Stimulated activated CD4-positive, alpha-beta T cell treated with anti-CD3 and anti-CD28 coated beads, Interleukin-1b, Interleukin-23, amount 100 ng/mL, for 1 hour (primary cell): ENCODE measurements at places on chromosomes 6 and 20.

- no peak for DNase-seq
These were observed 30.2 kb upstream of the TBC1D7 start for GRCh38 chr6:13358511-13358910.

GRCh38 chr6:32123681-32124080, 4.4 kb downstream of the ATF6B start:
- no peak for DNase-seq

GRCh38 chr6:130303431-130303830, 62.4 kb upstream of the TMEM200A start:
- DNase-seq: no peak

- no peak for DNase-seq
These were observed 31.3 kb downstream of the MBOAT1 start for GRCh38 chr6:20180935-20181334.

DNA sequence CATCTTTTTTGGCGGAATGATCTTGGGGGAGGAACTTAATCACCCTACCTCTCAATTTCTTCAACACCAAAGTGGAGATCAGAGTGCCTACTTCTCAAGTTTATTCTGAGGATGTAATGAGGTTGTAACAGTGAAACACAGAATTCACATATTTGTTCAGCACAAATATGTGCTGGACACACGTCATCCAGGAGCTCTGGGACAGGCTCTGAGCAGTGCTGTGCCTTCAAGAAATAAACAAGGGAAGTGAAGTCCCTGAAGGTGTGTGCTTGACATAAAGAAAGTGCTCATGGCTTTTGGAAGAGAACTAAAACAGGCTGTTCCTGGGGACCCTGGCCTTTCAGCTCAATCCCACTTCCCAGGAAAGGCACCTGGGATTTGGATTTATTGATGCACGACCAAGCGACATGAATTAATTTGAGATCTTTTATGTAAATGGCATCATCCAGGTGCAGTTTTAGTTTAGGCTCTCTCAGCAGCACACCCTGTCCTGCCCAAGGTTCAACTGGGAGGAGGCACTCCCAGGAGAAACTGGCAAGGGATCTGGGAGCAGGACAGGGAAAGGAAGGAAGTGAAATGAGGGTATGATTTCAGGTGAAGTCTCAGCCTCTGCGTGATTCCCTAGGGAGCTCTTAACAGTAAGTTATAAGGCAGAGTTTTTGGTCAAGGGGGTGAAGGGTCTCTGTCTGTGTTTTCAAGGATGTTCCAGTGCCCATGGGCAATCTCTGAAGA, 211.0 kb downstream of the FOXA2 start:
- no peak for DNase-seq

DNA sequence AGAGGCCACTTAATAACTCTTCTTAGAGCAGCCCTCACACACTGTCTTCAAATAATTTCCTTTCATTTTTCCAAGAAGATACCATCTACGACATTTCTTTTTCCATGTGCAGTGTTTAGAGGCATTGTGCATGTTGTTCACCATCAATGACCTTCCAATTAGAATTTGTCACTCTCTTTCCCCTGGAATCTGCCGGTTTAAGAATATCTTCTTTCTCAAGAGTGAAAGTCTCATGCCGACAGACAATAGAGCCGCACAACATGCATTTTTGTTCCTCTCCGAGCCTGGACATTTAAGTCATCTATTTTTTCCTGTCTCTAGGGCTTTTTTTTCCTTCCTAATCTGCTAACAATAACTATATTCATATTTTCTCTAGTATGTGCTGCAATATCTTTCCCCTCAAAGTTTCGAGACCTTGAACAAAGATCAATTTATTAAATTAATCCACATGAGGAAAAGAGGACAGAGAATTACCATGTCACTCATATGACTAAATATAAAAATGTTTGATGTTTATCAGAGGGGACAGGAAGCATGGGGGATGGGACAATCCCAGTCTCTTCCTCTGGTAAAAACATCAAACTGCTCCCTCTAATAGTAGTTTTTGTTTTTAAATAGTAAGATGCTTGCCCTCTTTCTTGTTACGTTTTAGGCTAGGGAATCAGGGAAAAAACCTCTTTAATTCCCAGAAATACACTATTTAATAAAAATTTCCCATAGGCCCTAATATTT, 893.4 kb downstream of the C6orf118 start:
- DNase-seq: no peak

GRCh38 chr20:40982415-40983145, 46.0 kb upstream of the TOP1 start:
- no peak for DNase-seq

- DNase-seq: no peak
These were observed 434.3 kb downstream of the TBC1D32 start for GRCh38 chr6:120899932-120900331.

GRCh38 chr6:13349811-13350506, 21.6 kb upstream of the TBC1D7 start:
- DNase-seq: no peak

- no peak for DNase-seq
These were observed 12.0 kb upstream of the SLC17A5 start for GRCh38 chr6:73665686-73666319.

- DNase-seq: no peak
These were observed 33.9 kb downstream of the CCN2 start for GRCh38 chr6:131917318-131917717.

DNA sequence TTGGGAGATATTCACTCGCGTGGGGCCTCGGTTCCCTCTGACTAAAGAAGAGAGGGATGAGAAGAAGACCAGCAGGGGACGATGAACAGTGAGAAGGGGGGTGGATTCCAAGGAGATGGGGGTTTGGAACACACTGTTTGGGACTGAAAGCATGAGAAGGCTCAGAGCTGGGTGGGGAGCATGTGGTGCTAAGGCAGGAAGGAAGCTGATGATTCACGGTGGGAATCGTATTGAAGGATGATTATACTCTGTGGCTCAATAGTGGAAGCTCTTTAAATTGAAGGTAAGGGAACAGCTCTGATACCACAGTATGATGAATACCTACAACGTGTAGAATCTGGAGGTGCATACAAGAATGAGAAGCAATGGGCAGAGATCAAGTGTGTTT, 117.5 kb upstream of the KCNK16 start:
- DNase-seq: no peak

DNA sequence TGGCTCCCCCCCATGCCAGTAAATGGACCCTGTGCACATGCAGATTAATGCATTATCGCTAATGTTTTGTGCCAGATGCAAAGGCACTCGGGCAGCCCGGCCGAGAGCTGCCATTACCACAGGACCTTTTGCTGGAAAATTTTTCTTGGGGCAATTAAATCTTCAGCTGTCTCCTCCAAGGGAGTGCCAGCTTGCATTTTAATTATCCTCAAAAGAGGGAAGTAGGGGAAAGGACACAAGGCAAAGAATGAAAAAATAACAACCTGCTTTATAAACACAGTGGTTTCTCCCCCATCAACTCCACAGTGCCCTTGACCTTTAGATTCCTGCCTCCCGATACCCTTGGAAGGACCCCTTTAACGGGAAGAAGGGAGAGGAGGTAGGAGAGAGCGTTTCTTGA, 48.2 kb downstream of the PDYN start:
- DNase-seq: no peak

DNA sequence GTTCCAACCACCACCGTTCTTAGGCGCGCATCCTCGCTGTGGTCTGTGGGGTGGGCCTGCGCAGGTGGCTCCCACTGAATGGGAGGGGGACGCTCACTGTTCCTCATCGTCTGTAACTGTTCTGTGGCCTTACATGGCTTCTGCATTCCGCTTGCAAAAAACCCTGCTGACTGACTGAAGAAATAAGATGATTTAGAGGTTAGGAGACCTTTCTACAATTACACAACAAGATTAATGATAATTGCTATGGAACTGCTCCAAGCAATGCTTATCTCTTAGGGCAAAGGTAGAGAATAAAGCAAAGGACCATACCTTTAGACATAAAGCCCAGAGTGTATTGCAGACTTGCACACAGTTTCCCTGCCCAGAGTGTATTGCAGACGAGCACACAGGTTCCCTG, 14.4 kb upstream of the DACT2 start:
- no peak for DNase-seq

DNA sequence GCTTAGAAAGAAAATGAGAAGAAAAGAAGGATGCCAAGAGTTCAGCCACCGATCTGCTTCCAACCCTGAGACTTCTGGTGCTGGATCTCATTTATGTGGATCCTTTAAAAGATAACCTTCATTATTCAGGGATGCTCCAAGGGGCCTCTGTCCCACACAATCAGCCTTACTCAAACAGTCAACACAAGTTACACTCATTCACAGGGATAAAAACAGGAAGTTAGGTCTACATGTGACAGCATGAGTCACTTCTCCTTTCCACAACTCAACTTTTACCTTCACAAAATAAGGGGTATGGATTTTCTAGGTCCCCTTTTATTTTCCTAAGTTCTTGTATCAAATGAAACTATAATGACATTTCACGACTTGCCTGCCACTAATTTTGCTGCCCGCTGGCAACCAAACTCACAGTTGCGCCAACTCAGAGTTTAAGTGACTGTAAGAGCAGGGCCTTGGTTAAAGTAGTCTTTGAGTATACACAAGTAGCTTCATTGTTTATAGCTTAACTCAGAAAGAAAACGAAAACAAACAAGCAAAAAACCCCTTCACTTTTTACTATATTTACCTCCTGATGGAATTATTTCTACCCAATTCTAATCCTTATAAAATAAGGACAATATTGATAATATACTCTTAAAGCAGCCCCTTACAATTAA, 278.8 kb upstream of the RUNX2 start:
- DNase-seq: no peak

DNA sequence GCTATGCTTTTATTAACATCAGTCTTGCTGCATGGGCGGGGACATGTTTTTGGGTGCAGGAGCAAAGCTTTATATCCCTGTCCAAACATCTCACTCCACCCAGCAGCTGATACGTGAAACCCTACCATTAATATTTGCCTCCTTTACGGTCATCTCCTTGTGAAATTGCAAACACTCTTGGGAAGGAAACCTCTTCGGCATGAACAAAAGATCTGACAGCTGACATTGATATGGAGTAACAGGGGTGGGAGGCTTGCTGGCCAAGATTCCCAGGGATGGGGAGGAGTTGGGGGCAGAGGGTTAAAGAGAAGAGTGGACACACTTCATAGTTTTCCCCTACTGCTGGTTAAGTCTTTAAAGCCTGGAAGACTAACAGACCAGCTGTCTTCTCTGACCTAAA, 22.2 kb upstream of the VEGFA start:
- DNase-seq: no peak

- no peak for DNase-seq
These were observed 18.7 kb downstream of the TFEB start for GRCh38 chr6:41716516-41717391.

DNA sequence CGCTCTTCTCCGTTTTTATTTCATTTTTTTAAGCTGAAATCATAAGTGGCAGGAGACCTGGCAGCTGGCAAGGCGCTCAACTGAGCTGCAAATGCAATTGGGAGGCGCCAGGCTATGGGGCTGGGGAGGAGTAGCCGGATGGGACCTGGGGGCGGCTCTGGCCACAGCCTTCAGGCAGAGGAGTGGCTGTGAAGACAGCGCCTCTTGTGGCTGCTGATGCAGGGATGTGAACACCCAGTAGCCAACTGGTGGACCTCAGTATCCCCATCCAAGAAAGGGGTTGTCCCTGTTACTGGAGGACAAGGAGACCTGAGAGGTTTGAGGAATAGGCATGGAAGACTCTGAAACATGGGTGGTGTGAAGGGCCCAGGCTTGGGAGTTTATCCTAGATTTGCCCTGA, 12.6 kb downstream of the KCNK17 start:
- no peak for DNase-seq

DNA sequence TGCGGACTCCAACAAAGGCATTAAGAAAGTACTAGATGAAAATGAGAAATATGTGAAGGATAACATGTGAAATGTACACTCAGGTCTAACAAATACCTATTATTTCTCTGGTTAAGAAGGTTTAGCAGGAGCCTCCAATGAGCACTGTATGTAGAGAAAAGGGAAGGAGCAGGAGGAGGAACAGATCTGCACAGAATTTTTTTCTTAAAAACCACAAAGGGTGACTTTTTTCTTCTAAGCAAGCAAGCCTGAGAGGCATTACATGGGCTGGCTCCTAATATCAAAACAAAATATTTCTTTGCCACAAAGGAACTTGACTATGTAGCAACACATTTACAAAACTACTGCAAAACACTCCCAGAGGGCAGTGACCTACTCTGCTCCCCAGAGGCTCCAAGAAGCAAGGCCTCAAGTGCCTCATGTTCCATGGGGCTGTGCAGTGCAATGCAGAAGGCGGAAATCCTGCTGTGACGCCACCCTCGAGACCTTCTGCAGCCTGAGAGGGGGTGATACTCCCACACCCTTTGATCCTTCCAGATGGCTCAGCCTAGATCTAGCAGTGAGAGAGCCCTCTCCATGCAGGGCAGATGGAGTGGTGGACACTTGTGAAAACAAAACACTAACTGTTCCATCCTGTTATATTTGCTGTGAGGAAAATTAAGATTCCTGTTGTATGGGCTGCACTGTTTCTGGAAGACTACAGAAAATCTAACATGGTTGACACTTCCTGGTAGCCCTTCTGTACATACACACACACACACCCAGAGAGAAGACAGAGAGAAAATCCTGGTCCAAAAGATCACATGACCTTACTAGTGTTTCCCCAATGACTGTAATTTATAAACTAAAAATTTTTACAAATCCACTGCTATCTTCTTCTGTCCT, 36.0 kb upstream of the SMIM29 start:
- DNase-seq: no peak

GRCh38 chr6:165920896-165921671, 246.6 kb downstream of the TBXT start:
- no peak for DNase-seq

GRCh38 chr20:11432407-11432806, 485.3 kb upstream of the BTBD3 start:
- no peak for DNase-seq

- no peak for DNase-seq
These were observed 47.7 kb upstream of the POLR1H start for GRCh38 chr6:30013291-30013922.

DNA sequence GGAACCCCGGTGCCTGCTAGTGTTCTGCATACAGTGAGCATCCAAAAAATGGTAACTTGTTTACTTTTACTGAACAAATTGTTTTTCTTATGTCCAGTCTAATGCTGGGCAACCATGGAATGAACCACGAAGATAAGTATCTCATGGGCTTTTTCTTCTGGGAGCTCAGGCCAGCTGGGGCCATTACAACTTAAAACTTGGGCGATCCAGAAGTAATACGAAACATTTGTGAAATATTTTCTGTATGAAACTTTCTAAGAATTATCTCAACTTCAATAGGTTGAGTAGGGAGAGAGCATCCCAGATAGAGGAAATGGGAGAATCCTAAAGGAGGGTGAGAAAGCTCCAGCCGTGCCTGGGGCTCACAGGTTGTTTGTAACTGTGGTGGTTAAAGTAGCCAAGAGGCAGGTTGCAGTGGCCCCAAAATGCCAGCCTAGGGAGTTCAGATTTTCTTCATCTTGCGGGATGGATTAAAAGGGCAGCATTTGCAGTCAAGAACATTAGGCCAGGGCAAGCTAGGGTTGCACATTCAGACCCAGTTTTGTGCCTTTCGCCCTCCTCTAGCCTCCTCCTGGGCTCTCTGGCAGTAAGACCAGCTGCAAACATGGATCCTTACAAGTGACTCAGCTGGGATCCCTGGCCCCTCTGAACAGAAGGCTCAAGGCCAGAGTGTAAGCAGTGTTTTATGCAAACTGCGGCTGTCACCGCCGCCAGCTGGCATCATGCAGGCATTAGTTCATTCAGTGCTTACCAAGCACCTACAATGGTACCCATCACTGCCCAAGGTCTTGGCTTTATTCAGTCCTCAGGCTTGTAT, 41.5 kb downstream of the ELMO2 start:
- no peak for DNase-seq
